ENCODE measurements at places on chromosomes 5 and 9. TPM values are rescaled to one million over a fixed set of nuclear protein-coding genes. Genes with fewer than 3 reads are reported as not detected.

The LRRC70 gene
- 2.0 TPM for total RNA-seq

The PCDHA9 gene
- total RNA-seq, result 0.37 TPM

DNA sequence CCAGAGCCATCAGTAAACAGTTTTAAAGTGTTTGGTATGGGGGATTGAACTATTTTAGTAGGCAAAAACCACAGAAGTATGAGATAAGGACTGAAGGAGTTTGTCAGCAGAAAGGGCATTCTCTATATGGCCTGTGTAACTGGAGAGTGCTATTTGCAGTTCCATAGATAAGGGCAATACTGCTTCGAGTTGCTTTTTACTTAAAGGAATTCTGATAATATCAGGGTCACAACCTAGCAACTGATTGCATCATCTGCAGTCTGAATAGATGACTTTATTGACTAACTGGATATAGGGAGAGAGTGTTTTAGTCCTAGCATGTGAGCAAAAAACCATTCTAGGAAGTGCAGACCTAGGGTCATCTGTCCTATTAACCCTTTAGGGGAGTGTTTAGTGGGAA, 645.2 kb upstream of the PTPRD start:
- no peak for DNase-seq

- DNase-seq, result no peak
Measured at GRCh38 chr5:115440782-115441451, 103.7 kb downstream of the FEM1C start.

DNA sequence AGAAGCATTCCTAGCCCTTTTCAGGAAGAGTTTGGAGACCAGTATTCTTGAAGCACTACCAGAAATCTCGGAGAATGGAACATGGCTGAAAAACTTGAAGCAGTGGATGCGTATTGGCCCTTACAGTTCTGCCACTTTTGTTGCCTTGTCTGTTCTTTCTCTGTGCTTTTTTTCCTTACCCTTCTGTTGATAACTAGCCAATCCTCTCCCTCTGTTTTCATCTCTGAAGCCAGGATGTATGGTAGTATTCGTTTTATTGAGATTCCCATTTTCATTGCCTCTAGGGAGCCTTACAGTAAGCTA, 564 bp upstream of the CCNH start:
- no peak for DNase-seq

GRCh38 chr5:159241946-159242552, 21.0 kb upstream of the UBLCP1 start:
- no peak for DNase-seq

GRCh38 chr9:98482226-98482625, 226.5 kb downstream of the GABBR2 start:
- DNase-seq, result no peak

DNA sequence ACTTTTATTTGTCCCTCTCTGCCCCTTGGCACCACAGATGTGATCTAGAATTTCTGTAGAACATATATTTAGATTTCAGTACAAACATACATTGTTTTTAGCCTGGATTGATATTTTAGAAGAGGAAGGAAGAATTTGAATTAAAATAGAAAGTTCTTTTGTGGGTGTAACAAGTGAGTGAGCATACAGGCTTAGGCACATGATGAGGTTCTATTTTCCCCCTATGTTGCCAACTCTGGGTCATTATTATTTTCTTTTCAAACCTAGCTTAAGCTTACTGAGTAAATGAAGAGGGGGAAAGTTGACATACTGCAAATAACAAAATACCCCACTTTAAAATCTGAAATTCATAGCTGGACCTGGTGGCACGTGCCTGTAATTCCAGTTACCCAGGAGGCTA, 102.9 kb downstream of the GCNT1 start:
- DNase-seq, result no peak

The IRX1 gene
- total RNA-seq, result not detected

- peak; percentile 17 for DNase-seq
Measured at GRCh38 chr9:32344551-32345182, 39.8 kb upstream of the ACO1 start.

DNA sequence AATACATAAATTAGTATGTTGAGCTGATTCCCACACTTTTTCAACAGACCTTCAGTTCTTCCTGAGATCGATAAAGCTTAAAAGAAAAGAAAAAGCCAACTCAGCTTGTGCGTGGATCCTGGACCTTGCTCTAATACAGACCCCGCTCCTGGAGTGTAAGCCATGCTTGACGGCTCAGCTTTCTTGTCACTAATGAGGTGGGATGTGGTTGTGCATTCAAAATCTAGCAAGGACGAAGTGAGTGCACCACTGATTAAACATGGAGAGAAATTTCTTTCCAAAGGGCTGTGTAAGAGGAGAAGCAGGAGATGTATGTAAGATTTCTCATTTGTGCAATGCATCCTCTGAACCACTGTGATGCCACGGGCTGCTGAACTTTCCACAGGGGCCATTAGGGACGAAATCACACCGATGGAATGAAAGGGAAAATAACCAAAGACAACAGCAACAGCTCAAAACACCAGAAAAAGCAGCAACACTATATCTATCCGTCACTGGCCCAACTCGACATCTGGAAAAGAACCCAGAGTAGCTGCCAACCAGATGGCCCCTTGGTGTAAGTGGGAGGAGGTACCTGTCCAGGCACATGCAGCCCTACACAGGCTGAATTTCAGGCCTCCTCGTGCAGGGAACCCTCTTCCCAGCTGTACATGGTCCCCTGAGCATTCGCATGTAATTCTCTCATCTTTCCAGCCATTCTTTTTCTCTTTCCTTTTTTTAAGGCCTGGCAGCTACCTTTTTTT, 178.9 kb downstream of the SREK1 start:
- DNase-seq, result no peak

GRCh38 chr9:87699835-87700234, 26.1 kb upstream of the CTSL start:
- DNase-seq, result no peak

GRCh38 chr9:85662573-85662972, 79.2 kb downstream of the AGTPBP1 start:
- peak; percentile 16 for DNase-seq

- DNase-seq, result peak; percentile 17
Measured at GRCh38 chr9:69745716-69746437, 13.9 kb downstream of the PTAR1 start.

The PPP1R26 gene
- 9.6 TPM for total RNA-seq

DNA sequence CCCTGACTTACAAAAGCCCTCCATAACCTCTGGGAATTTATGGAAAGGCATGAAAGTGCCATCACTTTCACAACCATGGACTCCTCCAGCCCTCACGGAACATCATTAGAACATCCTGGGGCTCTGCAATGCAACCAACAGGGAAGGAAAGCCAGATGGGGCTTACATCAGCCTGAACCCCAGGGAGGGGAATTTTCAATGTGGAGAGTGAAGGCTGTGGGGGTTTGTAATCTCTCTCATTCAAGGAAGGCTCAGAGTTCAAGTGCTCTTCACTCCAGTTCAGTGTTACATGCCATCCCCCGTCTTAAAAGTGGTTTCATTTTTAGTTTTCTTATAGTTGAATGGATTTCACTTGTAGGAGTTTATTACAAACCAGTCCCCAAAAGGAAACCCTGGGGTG, 5.7 kb downstream of the SPRY4 start:
- DNase-seq, result no peak

GRCh38 chr5:132669966-132670882, 3.6 kb upstream of the IL4 start:
- DNase-seq, result no peak

GRCh38 chr5:25029004-25029403, 384.2 kb upstream of the CDH10 start:
- DNase-seq, result peak; percentile 11

The CD274 gene
- 0.62 TPM for total RNA-seq

GRCh38 chr5:133400120-133400519, 212.2 kb downstream of the FSTL4 start:
- DNase-seq, result no peak

The SH3PXD2B gene
- total RNA-seq, result 28.1 TPM

DNA sequence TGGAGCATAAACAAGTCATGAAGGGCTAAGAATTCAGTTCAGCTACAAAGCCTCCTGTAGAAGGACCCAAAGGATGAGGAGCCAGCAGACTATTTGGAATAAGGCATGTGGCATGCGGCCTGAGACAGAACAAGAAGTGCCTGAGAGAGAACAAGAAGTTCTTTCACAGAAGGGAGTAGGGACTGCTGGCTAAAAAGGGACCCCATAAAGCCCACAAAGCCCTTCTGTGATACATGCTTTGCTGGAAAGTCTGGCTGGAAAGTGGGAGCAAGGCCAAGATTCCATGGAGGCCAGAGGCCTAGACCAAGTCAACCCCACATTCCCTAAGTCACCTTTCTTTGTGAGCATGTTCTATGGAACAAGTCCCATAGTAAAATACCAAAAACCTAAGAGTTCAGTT, 35.9 kb upstream of the UBAP2 start:
- DNase-seq, result no peak

DNA sequence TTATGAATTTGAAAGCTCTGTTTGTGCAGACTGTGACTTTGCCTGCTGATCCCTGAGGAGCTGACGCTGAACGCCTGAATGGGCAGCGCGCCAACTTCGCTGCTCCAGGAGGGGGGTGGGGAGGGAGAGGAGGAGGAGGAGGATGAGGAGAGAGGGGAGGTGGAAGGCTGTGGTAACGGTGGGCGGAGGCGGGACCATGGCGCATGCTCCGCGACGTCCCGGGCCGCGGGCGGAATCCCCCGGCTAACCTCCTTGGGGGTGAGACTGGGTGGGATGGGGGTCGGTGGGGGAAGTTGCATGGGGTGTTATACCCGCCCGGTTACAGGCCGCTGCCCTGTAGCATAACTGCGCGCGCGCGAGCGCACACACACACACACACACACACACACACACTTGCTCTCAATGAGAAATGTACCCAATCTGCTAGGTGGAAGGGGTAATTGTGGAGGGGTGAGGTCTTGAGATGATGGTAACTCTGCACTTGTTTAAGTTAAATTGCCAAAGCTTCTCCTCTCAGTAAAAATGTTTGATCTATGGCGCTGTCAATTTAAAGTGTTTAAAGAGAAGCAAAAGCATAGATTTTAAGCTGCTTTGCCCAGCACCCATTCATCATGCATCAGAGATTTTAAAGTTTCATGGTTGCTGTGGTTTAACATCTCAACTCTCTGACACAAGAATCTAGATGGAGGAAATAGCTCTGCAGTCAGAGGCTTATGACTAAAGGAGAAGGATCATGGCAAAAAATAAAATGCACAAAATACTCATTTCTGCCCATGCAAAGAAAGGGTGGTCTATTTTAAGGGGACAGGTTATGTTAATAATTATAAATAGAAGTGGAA, 76.6 kb upstream of the TBCA start:
- DNase-seq, result peak; percentile 67

DNA sequence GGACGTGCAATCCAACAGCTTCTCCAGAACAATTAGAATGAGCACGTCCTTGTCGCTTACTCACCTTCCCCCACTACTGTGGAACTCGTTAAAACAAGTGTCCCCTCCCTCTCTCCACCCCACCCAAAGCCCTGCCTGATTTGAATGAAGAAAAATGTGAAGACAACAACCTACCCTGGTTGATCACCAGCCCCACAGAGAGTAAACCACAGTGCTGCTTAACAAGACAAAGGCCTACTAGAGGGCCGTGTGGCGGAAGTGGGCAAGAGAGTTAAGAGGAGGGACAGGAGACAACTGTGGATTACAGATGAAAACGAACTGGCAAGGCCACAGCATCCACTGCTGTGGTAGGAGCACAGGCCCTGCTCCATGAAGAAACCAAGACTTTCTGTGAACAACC, 51.1 kb downstream of the CDK5RAP2 start:
- DNase-seq, result no peak

DNA sequence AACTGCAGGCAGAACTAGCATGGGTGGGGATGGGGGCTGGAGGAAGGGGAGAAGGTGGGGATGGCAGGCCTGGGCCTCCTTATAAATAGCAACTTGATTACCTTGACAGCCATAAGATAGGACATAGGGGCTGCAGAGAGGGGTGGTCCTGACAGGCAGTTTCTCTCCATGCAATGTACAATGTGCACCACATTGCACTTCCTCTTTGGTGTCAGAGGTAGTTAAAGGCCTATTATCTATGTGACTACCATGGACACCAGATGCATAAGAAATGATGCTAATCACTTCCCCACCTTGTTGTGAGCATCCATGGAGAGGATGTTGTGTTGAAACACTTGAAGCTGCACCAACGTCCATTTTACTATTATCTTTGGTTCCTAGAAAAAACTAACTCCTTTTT, 20.2 kb upstream of the SUB1 start:
- DNase-seq, result no peak

The ZBTB34 gene
- total RNA-seq, result 10.1 TPM

DNA sequence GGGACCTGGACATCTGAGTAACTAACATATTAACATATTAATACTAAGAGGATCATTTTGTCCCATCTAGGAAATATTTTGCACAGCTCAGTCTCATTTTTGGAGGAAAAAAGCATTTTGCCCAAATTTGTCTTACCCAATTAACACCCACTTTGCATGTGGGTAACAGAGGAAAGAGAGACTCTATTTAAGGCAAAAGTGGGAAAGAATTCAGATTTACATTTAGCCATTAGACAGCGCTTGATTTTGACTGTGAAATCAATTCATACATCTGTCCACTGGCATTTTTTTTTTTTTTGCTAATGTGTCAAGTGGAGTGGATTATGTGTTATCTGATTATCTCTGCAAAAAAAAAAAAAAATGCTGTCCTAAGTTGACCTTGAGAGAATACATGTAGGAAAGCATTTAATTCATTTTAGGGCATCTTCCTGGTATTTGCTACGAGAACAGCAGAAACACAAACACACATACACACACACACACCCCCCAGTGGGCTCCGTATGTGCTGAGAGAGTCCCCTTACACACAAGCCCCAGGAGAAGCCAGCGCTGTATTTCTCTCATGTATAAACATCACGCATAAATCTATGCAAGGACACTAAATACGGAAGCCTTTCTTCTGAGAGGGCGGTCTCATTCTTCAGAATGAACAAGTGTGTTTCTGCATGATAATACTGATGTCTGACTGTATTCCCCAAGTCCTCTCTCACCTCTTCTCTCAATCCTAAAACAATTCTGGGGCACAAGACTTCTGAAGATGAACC, 202.0 kb upstream of the KLF9 start:
- DNase-seq, result no peak

- DNase-seq, result peak; percentile 25
Measured at GRCh38 chr5:154143211-154143641, 47.3 kb upstream of the GALNT10 start.

- peak; percentile 83 for DNase-seq
Measured at GRCh38 chr9:88651682-88652633, 117.0 kb downstream of the NXNL2 start.

DNA sequence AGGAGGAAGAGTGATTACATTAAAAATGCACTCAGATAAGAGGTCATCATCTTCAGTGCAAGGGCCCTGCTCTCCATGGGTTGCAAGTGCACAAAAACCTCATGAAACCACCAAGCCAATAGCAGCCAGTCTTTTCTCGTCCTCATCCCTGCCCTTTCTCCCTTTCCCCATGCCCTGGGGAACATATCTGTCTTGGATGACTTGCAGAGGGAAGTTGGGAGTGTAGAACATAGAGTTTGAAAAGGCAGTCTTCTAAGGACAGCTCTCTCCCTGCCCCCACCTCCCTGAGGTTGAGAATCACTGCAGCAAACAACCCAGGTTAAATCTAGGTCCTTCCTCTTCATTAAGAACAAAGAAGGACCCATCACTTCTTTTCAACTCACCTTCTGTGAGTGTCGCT, 22.0 kb downstream of the DDX31 start:
- DNase-seq, result no peak

Measured in A673 (cell line).